ENCODE measurements at places on chromosomes 12 and 14.
A peak's percentile ranks its signal among the peaks of the same experiment; 100 is the strongest.

GRCh38 chr14:100844082-100844408 lies 18.1 kb downstream of the MEG3 start:
- no peak for DNase-seq

GRCh38 chr14:20331053-20331613 lies 1.9 kb downstream of the CCNB1IP1 start:
- no peak for DNase-seq

GRCh38 chr12:75479963-75480461 lies 543 bp upstream of the GLIPR1 start:
- no peak for DNase-seq

DNA sequence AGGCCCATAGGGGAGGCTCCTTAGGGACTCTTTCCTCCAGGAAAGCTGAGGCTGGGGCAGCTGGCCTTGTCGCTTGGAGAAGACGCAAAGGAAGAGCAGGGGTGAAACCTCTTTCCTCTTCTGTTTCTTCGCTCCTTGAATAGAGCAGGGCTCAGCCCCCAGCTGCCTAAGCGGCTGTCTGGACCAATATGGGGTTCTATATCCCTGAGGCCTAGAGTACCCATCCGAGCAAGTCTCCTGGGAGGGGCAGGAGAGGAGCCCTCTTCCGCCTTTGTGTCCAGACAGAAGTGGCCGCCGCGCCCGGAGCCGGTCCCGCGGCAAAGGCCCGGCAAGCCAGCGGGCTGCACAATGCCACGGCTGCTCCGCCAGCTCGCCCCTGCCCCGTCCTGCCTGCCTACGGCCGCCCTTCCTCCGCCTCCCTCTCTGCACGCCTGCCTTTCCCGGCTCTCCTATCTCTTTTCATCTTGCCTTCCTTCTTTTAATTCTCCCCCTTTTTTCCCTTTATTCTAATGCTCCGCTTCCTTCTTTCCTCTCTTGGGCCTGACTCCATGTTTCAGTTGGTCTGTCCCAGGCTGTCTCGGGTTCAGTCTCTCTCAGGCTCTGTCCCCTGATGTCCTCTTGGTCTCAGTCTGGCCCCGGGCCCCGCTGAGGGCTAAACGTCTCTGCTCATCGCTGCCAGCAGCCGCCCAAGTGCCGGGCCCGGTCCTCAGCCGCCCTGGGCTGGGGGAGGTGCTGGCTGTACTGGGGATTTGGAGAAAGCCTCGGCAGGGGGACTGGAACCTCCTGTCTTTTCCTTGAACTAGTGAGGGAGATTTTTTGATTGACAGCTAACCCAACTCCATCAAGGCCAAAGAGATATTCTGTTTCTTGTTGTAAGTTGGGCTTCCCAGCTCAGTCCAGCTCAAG lies 2.5 kb upstream of the HOXC9 start:
- DNase-seq, result no peak

- no peak for DNase-seq
These were observed 43.2 kb upstream of the BMAL2 start for GRCh38 chr12:27289414-27289813.

DNA sequence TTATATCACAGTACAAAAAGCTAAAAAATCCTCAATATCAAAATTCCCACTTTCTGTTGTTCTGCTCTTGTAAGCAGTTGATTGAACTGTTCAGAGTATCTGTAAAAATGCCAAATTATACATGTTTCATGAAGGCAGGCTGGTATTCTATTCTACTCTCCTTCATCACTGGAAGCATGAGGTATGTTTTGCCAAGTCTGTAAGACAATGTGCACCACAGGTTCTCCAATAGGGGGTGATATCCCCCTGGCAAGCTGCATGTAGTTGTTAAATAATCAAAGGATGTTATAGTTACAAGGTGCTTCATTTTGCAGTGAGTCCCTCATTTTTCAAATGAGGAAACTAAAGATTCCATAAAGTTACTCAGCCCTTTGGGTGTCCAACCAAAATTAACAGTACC lies 15.1 kb upstream of the NEK9 start:
- no peak for DNase-seq

- no peak for DNase-seq
These were observed 788 bp downstream of the SFSWAP start for GRCh38 chr12:131711551-131712205.

DNA sequence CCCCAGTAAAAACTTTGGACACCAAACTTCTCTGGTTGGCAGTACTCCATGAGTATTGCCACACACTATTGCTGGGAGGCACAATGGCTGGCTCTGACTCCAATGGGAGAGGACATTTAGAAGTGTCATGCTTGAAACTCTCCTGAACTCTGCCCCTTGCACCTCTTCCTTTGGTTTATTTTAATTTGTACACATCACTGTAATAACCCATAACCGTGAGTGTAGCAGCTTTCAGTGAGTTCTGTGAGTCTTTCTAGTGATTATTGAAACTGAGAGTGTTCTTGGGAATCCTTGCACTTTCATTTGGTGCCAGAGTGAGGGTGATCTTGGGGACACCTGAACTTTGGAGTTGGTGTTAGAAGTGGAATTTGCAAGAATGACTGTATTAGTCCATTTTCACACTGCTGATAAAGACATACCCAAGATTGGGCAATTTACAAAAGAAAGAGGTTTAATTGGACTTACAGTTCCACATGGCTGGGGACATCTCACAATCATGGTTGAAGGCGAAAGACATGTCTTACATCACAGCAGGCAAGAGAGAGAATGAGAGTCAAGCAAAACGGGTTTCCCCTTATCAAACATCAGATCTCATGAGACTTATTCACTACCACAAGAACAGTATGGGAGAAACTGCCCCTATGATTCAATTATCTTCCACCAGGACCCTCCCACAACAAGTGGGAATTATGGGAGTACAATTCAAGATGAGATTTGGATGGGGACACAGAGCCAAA lies 41.3 kb upstream of the CEP83 start:
- DNase-seq, result no peak

DNA sequence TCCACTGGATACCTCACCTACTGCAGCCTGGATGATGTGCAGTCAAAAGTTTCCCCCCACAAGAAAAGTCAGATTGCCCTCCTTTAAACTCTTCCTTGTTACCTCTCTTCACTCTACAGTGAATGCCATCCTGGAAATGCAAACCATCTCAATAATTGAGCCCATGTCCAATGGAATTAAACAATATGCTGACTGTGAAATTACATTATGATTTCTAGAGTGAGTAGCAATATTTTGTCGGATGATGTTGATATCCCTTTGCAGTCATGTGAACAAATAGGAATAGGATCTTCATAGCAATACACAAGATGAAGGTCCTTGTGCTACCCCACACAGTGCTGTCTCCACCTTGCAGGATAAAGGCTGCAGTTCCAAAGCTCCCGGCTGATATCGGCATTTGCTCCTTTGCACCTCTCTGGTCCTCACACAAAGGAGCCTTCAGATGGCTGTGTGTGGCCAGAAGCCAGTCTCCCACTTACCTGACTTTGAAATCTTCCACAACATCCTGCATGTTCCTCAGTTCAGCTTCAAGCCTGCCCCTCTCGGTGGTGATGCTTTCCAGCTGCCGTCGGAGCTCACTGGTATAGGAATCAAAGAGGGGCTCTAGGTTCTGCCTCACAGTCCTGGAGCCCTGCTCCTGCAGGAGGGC lies 1.5 kb downstream of the KRT75 start:
- DNase-seq, result no peak

GRCh38 chr14:98133806-98134205 lies 1138.2 kb downstream of the BCL11B start:
- DNase-seq, result no peak

DNA sequence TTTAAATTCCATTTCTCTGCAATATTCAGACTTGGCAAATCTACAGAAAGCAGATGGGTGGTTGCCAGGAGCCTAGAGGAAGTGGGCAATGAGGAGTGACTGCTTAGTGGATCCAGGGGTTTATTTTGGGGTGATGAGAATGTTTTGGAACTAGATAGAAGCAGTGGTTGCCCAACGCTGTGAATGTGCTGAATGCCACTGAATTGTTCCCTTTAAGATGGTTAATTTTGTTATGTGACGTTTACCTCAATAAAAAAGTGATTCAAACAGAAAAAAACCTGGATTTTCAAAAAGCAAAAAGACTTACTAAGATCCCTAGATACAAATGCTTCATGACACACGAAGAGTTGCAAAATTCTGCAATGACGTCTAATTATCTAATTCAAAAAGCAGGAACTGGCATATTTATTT lies 34.2 kb downstream of the DAO start:
- DNase-seq, result no peak

GRCh38 chr12:7016958-7017571 lies 1.2 kb downstream of the LPCAT3 start:
- no peak for DNase-seq

DNA sequence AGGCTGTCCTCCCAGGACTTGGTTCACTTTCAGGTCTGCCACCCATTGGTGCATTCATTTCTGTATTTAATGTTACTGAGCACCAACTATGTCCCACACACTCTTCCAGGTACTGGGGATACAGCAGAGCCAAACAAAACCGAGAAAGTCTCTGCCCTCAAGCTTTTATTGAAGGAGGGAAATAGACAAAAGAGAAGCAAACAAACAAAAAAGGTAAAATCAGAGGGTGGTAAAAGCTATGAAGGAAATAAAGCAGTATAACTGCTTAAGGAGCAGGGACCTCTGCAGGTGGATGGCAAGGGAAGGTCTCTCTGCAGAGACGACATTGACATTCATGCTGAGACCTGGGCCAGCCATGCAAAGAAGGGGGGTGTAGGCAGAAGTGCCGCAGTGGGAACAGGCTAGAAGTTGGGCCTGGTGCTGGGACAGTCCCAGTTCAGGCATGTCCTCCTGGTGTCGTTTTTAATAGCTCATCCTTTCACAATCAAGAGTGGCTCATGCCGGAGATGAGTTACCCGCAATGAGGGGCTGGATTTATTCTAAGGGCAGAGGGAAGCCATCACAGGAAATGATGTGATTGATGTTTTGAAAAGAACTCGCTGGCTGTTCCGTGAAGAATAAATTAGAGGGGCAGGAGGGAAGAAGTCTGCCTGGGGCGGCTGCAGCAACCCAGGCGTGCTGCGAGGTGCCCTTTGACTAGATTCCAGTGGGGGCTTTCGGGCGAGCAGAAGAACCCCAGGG lies 72.8 kb downstream of the IRF2BPL start:
- peak; percentile 35 for DNase-seq

- DNase-seq, result no peak
These were observed 4.5 kb upstream of the TMEM233 start for GRCh38 chr12:119589097-119589496.

- DNase-seq, result peak; percentile 44
These were observed 1.8 kb downstream of the COX6A1 start for GRCh38 chr12:120439646-120440247.

DNA sequence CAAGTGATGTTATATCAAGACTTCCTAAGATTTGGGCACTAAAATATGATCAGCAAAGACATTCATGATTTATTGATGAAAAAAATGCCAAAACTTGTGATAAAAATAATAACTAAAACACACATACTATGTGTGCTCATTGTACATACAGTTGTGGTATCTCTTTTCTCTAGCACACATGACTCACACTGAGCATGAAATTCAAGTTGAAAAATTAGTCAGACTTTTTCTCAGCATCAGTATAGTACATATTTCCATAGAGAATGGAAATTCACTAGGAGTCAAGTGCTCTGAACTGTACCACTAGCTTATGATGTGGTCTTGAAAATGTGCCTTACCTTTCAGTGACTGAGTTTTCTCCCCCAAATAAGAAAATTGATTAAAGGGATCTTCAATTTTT lies 471.8 kb upstream of the FLRT2 start:
- no peak for DNase-seq

Measured in stimulated activated CD4-positive, alpha-beta T cell treated with anti-CD3 and anti-CD28 coated beads, Interleukin-15, amount 100 ng/mL, for 1 hour (primary cell).